ENCODE measurements at places on chromosomes 6 and 20. TPM values are rescaled to one million over a fixed set of nuclear protein-coding genes. Genes with fewer than 3 reads are reported as not detected.

- no peaks in the 10 kb centered on the region for H3K4me1 ChIP-seq
- no peaks in the 10 kb centered on the region for H3K36me3 ChIP-seq
- no peak for DNase-seq
These were observed 52.5 kb downstream of the ATG5 start for GRCh38 chr6:106273087-106273486.

GRCh38 chr6:73703466-73703865 lies 7.5 kb downstream of the CD109 start:
- H3K4me1 ChIP-seq: no peaks in the 10 kb centered on the region
- H3K27ac ChIP-seq: no peak overlapping the region
- DNase-seq: no peak
- no peaks in the 10 kb centered on the region for H3K27me3 ChIP-seq

The PTK6 gene
- total RNA-seq: not detected

The UBE2V1 gene
- total RNA-seq: 143 TPM

DNA sequence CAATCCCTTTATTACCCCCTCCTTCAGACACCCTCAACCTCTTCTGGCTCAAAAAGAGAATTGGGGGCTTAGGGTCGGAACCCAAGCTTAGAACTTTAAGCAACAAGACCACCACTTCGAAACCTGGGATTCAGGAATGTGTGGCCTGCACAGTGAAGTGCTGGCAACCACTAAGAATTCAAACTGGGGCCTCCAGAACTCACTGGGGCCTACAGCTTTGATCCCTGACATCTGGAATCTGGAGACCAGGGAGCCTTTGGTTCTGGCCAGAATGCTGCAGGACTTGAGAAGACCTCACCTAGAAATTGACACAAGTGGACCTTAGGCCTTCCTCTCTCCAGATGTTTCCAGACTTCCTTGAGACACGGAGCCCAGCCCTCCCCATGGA lies 2.2 kb downstream of the TNF start:
- H3K4me1 ChIP-seq: peaks cover 11% of the 10 kb centered on the region
- peaks cover 9% of the 10 kb centered on the region for H3K27me3 ChIP-seq
- DNase-seq: no peak
- no peaks in the 10 kb centered on the region for H3K36me3 ChIP-seq
- no peak overlapping the region for H3K27ac ChIP-seq

The COL12A1 gene
- 1.3 TPM for total RNA-seq

The APOBEC2 gene
- total RNA-seq: not detected

DNA sequence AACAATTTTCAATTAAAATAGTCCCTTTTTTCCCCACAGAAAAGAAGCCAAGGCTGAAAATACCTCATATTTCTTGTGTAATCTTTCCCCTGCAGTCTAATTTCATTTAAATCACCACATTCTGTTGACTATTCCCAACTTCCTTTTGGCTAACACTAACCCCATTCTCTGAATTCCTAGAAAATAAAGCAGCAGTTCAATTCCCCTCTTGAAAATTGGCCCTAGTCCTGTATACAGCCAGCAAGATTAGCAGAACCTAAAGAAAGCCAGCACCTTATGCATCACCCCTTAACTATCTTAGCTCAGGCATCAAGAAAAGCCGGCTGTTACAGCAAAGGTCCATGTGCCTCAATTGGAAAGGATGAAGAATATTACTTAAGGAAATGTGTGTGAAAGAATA lies 69.7 kb downstream of the MDN1 start:
- no peak overlapping the region for H3K27ac ChIP-seq
- no peaks in the 10 kb centered on the region for H3K27me3 ChIP-seq
- H3K36me3 ChIP-seq: peaks cover 6% of the 10 kb centered on the region
- no peaks in the 10 kb centered on the region for H3K4me1 ChIP-seq

The SIGLEC1 gene
- total RNA-seq: not detected

GRCh38 chr6:2754911-2755310 lies 4.2 kb upstream of the MYLK4 start:
- H3K36me3 ChIP-seq: no peaks in the 10 kb centered on the region
- H3K4me1 ChIP-seq: peaks cover under 1% of the 10 kb centered on the region
- H3K27ac ChIP-seq: no peak overlapping the region
- H3K27me3 ChIP-seq: no peaks in the 10 kb centered on the region
- no peak for DNase-seq
- no peak overlapping the region for H3K4me3 ChIP-seq

DNA sequence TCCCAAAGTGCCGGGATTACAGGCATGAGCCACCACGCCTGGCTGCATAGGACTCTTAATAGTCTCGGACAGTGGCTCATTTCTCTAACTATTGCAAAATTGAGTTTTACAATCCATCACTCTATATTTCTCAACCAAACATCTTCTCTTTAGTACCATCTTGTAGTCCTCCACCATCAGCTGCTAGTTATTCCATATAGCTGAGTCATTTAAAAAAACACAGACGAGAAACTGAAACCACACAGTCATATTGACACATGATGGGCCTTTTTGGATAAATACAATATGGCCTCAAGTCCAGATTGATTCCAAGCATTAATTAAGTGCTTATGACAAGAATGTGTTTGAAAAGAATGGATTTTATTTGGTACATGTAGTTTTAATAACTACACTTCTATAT lies 599.1 kb downstream of the MEI4 start:
- no peaks in the 10 kb centered on the region for H3K4me1 ChIP-seq
- no peaks in the 10 kb centered on the region for H3K27me3 ChIP-seq
- H3K36me3 ChIP-seq: no peaks in the 10 kb centered on the region
- DNase-seq: no peak
- H3K27ac ChIP-seq: no peak overlapping the region

GRCh38 chr6:128124713-128125112 lies 223.9 kb upstream of the THEMIS start:
- no peaks in the 10 kb centered on the region for H3K27me3 ChIP-seq
- no peak overlapping the region for H3K27ac ChIP-seq
- DNase-seq: no peak
- H3K4me3 ChIP-seq: no peak overlapping the region

GRCh38 chr20:23873370-23874015 lies 6.1 kb downstream of the CST5 start:
- DNase-seq: no peak
- H3K4me3 ChIP-seq: no peak overlapping the region

DNA sequence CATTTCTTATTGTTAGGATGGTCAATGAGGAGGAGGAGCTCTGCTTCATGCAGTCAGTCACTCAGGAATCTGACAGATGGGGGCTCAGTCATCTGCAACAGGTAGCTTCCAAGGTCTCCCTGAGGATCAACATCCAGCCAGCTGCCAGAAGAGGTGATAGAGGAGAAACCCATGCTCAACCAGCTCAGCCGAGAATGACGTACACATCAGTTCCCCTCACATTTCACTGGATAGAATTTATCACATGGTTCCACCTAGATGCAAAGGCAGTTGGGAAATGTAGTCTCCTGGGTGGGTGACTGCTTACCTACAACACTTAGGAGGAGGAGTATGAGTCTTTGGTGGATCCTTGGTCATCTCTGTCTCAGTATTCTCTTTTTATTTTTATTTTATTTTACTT lies 144.5 kb downstream of the CEBPB start:
- no peaks in the 10 kb centered on the region for H3K27me3 ChIP-seq
- DNase-seq: peak; percentile 71
- no peak overlapping the region for H3K27ac ChIP-seq
- H3K36me3 ChIP-seq: no peaks in the 10 kb centered on the region
- H3K4me1 ChIP-seq: peaks cover 16% of the 10 kb centered on the region
- H3K4me3 ChIP-seq: no peak overlapping the region

GRCh38 chr20:416950-417800 lies 9.1 kb downstream of the RBCK1 start:
- H3K27me3 ChIP-seq: no peaks in the 10 kb centered on the region
- H3K36me3 ChIP-seq: peaks cover 9% of the 10 kb centered on the region
- no peak overlapping the region for H3K4me3 ChIP-seq
- no peak overlapping the region for H3K27ac ChIP-seq

DNA sequence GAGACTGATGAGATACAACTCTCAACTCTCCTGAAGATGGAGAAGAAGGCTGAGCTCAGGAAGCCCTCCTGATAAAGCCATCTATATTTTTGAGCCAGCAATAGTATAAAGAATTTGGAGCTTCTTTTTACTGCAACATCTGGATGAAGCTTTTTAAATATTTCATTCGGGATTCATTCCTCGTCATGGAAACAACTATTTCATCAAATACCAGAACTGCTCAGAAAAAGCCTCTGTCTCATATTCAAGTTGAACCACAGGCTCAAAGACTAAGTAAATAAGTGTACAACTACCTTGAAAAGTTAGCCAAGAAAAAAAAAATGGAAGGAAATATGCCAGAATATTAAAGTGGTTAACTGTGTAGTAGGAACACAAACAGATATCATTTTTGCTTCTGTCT lies 37.8 kb downstream of the PTPRT start:
- H3K4me3 ChIP-seq: no peak overlapping the region
- H3K27me3 ChIP-seq: no peaks in the 10 kb centered on the region
- H3K27ac ChIP-seq: no peak overlapping the region
- no peaks in the 10 kb centered on the region for H3K36me3 ChIP-seq
- DNase-seq: no peak

GRCh38 chr20:37564388-37565133 lies 36.9 kb upstream of the BLCAP start:
- no peak overlapping the region for H3K27ac ChIP-seq
- peaks cover 9% of the 10 kb centered on the region for H3K27me3 ChIP-seq
- H3K4me1 ChIP-seq: peaks cover 31% of the 10 kb centered on the region
- peak; percentile 87 for DNase-seq
- no peaks in the 10 kb centered on the region for H3K36me3 ChIP-seq

The KCNK17 gene
- total RNA-seq: 0.87 TPM

- H3K4me1 ChIP-seq: peaks cover 29% of the 10 kb centered on the region
- H3K27me3 ChIP-seq: no peaks in the 10 kb centered on the region
- H3K36me3 ChIP-seq: no peaks in the 10 kb centered on the region
- no peak overlapping the region for H3K4me3 ChIP-seq
- H3K27ac ChIP-seq: no peak overlapping the region
These were observed 39.3 kb downstream of the NINL start for GRCh38 chr20:25546048-25546447.

DNA sequence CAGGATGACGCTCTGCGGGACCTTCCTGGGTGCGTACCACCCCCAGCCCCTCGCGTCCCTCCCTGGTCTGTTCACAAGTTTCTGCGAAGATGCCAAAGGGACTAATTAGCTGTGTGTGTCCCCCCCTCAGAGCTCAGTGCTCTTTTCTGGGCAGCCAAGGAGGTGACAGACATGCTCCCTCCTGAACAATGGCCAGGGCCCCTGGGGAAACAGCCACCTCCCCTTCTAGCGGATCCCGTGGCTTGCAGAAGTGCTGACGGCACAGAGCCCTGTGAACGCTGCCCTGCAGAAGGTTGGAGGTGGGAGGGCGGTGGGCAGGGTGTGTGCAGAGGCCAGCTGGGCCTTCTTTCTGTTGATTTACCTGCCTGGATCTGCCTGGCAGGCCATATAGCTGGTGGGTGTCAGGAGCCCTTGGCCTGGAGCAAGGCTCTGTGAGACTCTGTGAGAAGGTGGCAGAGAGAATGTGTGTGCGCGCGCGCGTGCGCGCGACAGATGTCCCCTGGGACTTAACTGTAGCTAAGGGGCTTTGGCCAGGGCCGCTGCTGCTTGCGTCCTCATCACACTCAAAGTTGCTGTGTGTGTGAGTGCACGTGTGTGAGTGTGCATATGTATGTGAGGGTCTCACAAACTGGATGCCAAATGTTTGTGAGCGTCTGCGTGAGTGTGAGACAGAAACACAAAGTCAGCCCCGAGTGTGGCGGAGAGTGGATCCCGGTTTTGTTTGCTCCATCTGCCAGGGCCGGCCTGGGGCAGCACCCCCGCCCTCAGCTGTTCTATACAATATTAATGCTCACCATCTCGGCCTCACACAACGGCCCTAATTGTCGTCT lies 3.5 kb upstream of the MYT1 start:
- peaks cover 53% of the 10 kb centered on the region for H3K4me1 ChIP-seq
- peak overlapping the region; percentile 36 for H3K4me3 ChIP-seq
- peak; percentile 67 for DNase-seq
- no peaks in the 10 kb centered on the region for H3K36me3 ChIP-seq

- H3K4me1 ChIP-seq: peaks cover 7% of the 10 kb centered on the region
- no peak overlapping the region for H3K27ac ChIP-seq
- no peak for DNase-seq
- no peaks in the 10 kb centered on the region for H3K27me3 ChIP-seq
- no peak overlapping the region for H3K4me3 ChIP-seq
These were observed 97.1 kb upstream of the AKAP12 start for GRCh38 chr6:151142676-151143075.

DNA sequence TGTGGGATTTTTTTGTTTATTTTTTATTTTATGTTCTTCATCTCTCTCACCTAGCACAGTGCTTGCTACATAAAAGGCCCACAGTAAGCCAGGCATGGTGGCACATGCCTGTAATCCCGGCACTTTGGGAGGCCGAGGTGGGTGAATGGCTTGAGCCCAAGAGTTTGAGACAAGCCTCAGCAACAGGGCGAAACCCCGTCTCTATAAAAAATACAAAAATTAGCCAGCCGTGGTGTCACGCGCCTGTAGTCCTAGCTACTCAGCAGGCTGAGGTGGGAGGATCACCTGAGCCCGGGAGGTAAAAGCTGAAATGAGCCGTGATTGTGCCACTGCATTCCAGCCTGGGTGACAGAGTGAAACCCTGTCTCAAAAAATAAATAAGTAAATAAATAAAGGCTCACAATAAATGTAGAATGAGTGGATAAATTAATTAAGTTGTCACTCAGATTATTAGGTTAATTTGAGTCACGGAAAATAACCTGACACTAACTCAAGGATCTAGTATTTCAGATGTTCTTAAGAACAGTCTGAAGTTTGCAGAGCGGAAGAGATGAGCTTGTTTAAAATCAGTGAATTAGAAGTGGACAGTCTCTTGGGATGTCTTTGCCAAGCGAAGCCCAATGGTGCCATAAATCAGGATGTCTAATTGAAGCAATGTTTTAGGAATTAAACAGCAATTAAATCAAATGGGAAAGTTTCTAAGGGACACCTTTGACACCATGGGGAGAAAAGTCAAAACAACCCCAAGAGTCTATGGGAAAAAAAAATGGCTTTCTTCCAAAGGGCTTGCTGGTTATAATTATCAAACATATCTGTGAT lies 214.4 kb downstream of the ZNF217 start:
- no peaks in the 10 kb centered on the region for H3K36me3 ChIP-seq
- no peaks in the 10 kb centered on the region for H3K27me3 ChIP-seq
- no peak for DNase-seq

DNA sequence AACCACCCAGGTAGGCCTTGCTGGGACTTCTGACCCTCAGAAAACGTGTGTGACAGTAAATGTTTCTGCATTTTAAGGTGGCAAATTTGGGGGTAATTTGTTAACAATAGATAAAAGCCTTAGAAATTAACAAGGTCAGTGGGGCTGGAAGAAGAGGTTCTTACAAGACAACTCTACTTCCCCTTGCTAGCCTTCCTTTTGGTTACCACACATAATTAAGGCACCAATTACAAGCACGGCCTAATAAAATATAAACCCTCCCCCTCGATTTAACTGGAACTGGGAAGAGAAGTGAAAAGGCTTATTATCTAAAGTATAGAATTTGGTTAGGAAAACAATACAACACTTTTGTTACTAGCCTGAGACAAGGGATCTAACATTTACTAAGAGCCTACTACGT lies 38.8 kb downstream of the ELOVL5 start:
- H3K4me3 ChIP-seq: no peak overlapping the region
- H3K36me3 ChIP-seq: no peaks in the 10 kb centered on the region
- DNase-seq: no peak
- no peaks in the 10 kb centered on the region for H3K27me3 ChIP-seq
- no peak overlapping the region for H3K27ac ChIP-seq
- peaks cover 18% of the 10 kb centered on the region for H3K4me1 ChIP-seq

The ABHD12 gene
- 20.8 TPM for total RNA-seq

- no peak for DNase-seq
- H3K27me3 ChIP-seq: no peaks in the 10 kb centered on the region
- no peaks in the 10 kb centered on the region for H3K36me3 ChIP-seq
- H3K4me1 ChIP-seq: peaks cover 20% of the 10 kb centered on the region
- H3K27ac ChIP-seq: no peak overlapping the region
These were observed 101.6 kb upstream of the TMEM30A start for GRCh38 chr6:75386050-75386770.

GRCh38 chr6:1624851-1625781 lies 15.4 kb downstream of the FOXC1 start:
- peaks cover 32% of the 10 kb centered on the region for H3K4me1 ChIP-seq
- DNase-seq: peak; percentile 74
- no peak overlapping the region for H3K27ac ChIP-seq
- no peaks in the 10 kb centered on the region for H3K36me3 ChIP-seq
- H3K27me3 ChIP-seq: peaks cover 100% of the 10 kb centered on the region
